Inflammatory macrophage treated with lipopolysaccharide for 1 hour (primary cell): ENCODE measurements at places on chromosomes 1 and 21.

DNA sequence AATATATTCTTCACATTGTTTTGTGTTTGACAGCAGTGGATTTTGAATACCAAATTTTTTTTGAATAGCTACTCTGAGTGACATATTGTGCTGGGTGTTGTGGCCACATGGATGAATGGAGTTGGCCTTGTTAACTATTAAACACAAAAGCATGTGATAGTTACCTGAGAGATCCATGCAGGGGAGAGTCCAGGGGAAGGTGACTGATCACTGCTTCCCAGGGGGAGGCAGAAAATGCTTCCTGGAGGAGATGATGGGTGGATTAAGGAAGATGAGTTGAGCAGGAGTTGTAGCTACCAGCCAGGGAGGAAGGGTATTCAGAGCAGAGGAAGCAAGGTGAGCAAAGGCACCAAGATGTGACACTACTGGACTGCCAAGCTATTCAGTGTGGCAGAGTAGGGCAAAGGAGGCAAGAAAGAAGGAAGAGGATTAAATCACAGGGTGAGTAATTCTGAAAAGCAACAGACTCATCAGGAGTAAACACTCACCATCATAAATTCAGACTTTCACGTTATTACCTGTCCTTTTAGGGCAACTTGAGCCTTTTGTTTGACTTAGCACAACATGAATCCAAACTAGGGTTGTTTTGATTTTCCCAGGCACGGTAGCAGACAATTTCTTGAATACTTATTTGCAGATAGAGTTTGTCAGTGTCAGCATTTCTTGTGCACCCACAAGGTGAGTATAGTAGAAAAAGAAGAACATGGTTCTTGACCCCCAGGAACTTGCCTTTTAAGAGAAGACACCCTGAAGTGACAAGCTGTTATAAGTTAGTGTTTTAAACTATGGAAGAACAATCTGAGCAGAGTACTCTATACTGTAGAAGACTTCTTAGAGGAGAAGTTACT, 4.2 kb downstream of the CD46 start:
- no peak for DNase-seq

- DNase-seq = no peak
Measured at GRCh38 chr1:225474439-225474985, 46.7 kb upstream of the LBR start.

DNA sequence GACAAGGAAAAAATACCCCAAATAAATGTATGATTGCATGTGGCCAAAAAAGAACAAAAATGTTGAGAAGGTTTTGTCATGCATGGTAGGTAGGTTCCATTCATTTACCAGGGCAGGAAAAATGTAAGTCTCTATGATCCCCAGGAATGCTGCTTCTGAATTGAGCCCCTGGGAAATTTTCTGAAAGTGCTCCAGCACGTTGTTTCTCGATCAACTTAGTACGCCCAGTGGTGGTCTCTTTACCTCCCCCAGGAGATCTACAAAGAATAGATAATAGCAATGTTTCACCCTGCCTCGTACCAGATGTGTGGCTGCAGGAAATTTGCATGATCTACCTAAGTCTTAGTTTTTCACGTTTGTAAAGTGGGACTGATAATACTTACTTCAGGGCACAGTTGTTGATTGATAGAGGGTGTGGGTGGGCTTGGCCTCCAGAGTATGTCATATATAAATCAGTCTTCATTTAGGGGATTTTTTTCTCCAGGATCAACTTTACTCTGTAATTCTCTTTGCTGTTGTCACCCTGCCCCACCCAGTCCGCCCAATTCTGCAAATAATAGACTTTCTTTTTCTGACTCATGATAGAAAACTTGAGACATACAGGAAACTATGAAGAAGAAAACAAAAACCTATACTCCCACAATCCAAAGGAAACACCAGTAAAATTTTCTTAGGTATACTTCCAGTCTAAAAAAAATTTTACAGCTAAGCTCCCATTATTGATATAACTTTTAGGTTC, 462.0 kb upstream of the RUNX1 start:
- DNase-seq = peak; percentile 84

GRCh38 chr21:43982489-43983078, 29.5 kb upstream of the TRAPPC10 start:
- DNase-seq = no peak

- no peak for DNase-seq
Measured at GRCh38 chr1:76274302-76274701, 199.8 kb downstream of the ST6GALNAC3 start.

DNA sequence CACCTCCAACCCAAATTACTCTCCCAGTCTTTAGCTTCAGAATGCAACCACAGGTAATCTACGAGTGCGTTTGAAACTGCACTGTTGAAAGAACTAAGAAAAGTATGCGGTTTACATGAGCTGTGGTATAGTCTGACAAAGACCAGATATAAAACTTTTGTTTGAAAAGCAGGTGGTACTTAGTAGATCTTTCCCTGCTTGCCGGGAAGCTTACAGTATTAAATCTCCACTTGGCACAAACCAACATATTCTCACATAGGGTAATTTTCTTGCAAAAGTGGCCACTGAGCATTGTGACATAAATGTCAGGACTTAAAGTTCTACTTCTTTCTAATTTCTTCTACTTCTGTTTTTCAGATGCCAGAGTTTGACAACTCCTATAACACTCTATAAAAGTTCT, 8.4 kb downstream of the RGS2 start:
- DNase-seq = peak; percentile 56

GRCh38 chr1:24764848-24765247, 19.6 kb downstream of the CLIC4 start:
- DNase-seq = no peak

- no peak for DNase-seq
Measured at GRCh38 chr1:48793863-48794262, 17.2 kb upstream of the BEND5 start.

- no peak for DNase-seq
Measured at GRCh38 chr1:159748370-159748769, 32.4 kb upstream of the DUSP23 start.

DNA sequence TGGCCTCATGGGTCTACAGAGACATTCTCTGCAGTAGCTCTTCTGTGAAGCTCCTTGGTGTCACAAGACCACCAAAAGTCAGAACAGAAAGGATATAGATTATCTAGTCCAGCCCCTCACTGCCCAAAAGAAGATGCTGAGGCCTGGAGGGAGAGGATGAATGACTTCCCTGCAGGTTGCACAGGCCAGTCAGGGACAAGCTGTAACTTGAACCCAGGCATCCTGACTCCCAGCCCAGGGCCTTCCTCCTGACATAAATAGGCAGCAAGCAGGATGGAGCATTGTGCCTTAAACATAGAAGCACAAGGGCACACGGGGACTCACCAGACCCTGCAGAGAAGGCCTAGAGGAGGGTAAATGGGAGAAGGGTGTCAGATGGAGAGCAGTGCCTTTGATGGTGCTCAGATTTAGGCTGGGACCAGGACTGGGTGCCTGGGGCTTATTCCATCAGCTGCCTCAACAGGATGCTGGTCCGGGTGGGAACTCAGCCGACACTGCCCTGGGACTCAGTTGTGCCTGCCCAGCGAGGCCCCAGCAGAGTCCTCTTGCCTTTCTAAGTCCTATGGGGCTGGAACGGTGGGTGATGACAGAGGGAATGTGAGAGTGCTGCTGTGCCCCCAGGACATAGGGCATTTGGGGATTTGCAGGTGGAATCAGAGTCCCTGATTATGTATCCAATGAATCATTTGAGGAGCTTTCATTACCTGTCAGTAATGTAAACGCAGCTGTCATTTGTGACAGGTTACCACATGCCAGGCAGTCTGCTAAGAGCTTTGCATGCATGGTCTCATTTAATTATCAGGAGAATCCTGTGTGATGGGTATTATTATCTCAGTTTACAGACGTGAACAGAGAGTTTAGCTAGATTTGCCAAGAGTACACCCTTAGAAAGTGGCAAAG, 13.2 kb downstream of the S100A7A start:
- DNase-seq = no peak

DNA sequence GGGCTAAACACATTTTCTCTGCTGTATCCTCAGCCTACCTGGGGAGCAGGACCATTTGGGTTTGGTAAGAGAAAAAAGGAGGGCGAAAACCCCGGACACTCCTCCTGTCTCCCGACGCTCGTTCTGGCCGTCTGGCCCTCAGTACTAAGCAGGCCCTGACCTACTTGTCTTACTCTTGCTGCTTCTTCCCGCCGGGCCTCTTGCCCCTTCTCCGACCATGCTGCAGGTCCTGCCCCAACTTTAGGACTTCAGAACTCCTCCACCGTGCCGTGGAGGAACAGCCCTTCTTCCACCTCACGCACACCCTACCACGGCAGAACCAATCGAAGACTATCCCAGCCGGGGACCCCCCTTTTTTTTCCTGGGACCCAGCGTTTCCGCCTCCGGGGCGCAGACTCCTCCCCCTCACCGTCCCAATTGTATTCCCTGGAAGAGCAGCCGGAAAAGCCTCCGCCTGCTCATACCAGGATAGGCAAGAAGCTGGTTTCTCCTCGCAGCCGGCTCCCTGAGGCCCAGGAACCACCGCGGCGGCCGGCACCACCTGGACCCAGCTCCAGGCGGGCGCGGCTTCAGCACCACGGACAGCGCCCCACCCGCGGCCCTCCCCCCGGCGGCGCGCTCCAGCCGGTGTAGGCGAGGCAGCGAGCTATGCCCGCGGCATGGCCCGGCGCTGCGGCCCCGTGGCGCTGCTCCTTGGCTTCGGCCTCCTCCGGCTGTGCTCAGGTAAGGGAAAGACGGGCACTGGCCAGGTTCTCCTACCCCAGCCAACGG, at the start of gene CHRNB2:
Gene CHRNB2, plus strand, starts transcription at position 393 of the 771 bp plus-strand sequence. Its CDS starts 267 bp downstream, at position 660.
- peak; percentile 53 for DNase-seq

DNA sequence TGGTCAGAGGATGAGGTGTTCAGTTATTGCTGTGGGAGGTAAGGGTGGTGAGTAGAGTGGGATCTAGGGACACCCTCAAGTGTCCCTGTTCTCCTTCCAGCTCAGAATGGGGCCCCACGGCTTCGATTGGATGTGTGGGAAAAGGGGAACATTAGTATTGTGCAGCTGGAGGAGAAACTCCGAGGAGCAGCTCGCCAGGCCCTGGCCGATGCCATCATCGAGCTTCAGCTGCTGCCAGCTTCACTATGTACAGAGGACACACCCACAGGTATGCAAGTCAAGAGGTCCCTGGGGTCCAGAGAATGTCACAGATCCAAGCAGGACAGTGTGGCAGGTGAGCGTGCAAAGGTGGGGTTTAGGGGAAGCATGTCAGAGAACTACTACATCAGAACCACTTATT, 13.9 kb downstream of the HYI start:
- DNase-seq = no peak

DNA sequence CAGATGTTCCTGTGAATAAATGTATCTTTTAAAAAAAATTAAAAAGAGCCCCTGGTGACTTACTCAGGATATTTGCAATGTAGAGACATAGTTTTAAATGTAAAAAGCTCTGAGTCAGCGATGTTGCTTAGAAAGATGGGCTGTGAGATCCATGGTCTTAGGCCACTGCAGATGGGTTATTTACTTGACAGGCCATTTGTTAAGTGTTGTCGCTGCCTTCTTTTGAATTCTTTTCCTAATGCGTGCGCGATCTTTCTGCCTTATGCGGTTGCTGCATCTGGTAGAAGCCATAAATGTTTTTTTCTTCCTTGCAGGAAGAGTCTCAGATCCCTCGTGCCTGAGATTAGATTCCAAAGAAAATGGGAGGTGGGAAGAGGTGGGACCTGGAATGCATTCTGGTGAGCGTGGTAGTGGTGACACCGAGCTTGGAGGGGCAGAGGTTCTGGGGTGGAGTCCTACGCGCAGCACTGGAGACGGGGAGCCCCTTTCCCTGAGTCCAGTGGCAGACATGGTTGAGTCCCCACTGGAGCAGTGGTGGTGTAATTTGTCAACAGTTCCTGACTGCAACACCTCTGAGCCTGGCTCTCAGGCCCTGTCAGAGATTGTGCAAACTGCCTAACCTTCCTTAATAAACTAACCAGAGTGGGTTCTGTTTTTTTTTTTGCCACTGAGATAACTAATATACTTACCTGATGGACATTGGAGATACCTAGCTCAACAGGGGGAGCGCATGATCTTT, 197.2 kb downstream of the HHAT start:
- DNase-seq = no peak

DNA sequence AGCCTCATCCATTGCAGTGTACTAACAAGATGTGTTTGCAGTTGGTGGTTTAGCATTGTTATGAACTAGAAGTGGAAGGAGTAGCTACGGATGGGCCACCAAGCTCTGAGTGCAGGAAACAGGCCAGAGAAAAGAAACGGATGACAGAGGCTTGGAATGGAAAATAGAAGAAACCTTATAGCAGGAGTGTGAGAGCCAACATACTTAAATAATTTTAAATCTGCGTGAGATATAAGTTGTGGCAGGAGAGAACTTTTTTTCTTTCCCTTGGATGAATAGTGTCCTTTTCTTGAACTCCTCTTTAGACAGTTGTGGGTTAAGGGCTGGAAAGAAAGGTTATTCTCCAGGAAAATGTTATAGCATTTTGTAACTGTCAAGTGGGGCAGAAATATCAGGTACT, 54.2 kb downstream of the RGL1 start:
- no peak for DNase-seq

DNA sequence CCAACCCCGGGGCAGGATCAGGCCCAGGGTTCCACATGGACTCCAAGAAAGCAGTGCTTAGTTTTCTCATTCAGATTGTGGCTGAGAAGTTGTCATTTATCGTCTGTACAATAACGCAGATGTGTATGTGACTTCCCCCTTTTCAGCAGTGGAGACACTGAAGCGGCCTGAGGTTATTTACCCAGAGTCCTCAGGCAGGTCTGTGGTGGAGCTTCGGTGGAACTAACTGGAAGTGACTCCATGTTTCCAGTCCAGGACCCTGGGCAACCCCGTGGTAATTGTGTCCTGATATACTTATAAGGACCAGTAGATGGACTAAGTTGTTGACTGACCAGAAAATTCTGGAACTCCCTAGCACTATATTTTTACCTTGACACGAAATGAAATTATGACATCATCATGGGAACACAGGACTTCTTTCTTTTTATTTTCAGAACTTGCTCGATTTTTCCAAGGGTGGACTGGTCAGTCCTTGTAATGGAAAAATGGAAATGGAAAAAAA, 1.0 kb upstream of the IER5 start:
- DNase-seq = peak; percentile 64

- no peak for DNase-seq
Measured at GRCh38 chr1:36528361-36529349, 45.9 kb upstream of the CSF3R start.

DNA sequence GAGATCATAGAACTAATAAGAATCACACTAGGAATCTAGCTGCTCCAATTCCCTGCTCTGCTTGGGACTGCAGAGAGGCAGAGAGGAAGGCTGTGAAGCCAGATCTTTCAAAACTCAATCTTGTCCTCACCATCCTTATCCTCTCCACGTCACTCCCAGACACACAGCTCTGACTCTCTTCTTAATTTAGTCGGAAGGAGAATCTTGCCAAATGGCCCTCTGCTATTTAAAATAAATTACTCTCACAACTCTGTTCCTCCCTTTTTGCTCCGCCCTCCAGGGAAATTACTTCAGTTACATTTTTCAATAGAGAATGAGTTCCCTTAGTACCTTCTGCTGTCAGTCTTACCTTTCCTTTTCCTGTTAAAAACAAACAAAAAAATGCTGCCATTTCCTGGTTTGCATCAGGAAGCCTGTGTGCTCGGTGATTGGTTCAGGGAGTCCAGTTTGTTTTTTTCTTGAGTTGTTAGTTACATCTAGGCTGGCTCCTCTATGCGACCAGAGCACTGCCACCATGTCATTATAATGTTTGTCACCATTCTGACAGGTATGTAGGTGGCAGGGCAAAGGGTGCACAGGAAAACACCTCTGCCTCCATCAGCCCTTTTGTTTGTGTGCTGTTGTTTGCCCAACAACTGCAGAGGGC, 80.1 kb downstream of the FCRL5 start:
- DNase-seq = no peak

- no peak for DNase-seq
Measured at GRCh38 chr1:80827666-80828065, 973.1 kb upstream of the ADGRL2 start.

- no peak for DNase-seq
Measured at GRCh38 chr1:97632075-97632474, 288.8 kb downstream of the DPYD start.
